ENCODE measurements at places on chromosomes 3 and 15.

DNA sequence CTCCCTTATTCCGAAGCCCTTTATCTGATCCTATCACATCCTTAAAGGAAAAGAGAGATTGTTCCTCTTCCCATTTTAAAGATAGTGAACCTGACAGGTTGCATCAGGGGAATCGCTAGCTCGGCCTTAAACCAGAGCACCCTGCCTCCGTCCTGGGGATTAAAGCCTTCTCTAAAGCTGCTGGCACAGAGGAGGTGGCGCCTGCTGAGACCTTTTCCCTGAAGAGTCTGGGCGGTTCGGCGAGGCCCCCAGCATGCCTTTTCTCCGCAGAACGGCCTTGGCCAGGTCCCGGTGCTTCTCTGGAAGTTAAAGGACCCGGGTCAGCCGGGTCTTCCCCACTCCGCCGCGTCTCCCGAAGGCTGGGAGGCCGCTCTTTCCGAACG, 593 bp downstream of the FAM219B start:
- DNase-seq = no peak

DNA sequence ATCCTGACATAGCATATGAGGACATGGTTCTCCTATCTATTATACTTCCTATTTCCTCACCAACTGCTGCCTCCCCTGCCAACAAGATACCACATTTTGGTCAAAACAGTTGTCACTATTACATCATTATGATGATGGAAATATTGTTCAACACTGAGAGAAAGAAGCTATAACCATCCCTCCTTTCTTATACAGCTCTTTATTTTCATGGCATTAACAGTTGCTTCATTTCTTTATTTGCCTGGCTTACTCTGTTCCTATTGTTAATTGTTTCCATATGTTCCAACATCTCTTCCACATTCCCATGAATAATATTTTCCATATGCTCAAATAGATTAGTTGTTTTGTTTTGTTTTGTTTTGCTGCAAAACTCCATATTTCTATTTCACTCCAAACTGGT, 40.8 kb upstream of the FILIP1L start:
- no peak for DNase-seq

- DNase-seq = no peak
Observed at GRCh38 chr3:62615258-62615849, 242.0 kb upstream of the FEZF2 start.

DNA sequence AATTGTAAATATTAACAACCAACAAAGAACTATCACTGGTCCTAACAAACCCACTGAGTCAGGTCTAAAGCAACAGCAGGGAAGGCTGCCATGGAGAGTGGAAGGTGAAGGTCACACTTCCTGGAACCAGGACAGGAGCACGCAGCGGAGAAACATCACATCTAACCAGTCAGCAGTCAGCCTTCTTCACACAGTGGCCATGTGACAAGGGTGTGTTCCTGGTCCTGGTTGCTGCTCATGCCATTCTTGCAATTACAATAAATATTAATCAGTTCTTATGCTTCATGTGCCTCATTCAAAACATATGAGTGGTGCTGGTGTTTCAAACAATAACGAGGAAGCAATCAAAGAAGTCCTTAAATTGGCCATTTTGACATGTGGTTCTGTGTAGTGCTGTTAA, 162.8 kb downstream of the ARRDC4 start:
- DNase-seq = no peak

DNA sequence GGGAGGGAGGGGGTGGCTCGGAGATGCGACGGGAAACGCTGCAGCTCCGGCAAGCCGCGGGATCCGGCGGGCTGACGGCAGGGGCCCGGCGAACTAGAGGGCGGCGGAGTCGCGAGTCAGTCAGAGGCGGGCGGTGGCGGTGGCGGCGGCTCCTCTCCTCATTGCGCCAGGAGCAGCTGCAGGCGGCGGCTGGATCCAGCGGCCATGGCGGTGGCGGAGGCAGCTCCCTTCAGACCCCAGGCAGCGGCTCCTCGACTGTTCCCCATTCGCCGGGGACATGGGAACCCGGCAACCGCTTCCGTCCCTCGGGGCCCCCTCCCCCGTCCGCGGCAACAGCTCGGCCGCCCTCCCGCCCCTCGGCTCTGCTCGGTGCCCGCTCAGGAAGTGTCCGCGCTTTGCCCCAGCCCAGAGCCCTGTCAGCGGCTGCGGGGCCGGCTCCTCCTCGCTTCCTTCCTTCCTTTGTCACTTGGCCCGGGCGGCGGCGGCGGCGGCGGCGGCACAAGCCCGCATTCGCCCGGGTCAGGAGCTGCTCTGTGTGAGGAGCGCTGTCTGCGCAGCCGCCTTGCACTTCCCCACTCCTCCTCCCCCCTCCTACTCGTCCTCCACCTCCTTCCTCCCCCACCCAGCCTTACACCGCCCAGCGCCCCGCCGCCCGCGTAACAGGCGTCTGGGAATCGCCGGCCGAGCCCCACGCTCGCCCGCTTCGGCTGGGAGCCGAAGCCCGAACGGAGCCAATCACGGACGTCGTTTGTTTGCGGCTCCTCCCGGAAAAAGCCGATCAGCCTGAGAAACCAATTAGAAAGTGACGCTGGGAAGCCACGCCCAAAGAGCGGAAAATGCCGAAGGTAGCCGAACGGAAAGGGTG, at the start of gene GSK3B:
TSS of gene GSK3B (minus strand) at position 537 of the 865 bp plus-strand sequence. CDS start 1,013 bp downstream, outside the sequence.
- DNase-seq = no peak

GRCh38 chr3:72384602-72385001, 463.6 kb downstream of the SHQ1 start:
- no peak for DNase-seq

DNA sequence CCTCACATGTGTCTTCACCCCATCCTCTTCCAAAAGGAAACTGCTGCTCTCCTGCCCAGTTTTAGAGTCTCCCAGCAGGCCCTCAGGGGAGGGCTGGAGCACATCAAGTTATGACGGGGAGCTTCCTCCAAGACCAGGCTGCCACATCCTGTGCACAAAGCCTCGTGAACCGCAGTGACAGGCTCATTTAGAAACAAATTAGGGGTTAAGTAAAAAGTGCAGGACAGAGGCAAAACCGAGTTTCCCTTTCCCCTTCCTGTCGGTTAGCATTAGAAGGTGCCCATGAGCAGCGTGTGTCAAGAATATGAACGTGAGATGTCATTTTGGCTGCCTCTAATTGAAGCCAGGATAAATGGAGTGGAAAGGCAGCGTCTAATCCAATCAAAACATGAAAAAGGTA, 199.7 kb downstream of the ARRDC4 start:
- DNase-seq = peak; percentile 88

- no peak for DNase-seq
Observed at GRCh38 chr15:32888221-32888761, 170.5 kb downstream of the GREM1 start.

GRCh38 chr15:51390241-51390965, 48.9 kb downstream of the GLDN start:
- DNase-seq = no peak

- DNase-seq = no peak
Observed at GRCh38 chr3:41598402-41599126, 363.3 kb downstream of the ULK4 start.

GRCh38 chr15:88454236-88454635, 13.0 kb downstream of the MRPL46 start:
- peak; percentile 17 for DNase-seq

DNA sequence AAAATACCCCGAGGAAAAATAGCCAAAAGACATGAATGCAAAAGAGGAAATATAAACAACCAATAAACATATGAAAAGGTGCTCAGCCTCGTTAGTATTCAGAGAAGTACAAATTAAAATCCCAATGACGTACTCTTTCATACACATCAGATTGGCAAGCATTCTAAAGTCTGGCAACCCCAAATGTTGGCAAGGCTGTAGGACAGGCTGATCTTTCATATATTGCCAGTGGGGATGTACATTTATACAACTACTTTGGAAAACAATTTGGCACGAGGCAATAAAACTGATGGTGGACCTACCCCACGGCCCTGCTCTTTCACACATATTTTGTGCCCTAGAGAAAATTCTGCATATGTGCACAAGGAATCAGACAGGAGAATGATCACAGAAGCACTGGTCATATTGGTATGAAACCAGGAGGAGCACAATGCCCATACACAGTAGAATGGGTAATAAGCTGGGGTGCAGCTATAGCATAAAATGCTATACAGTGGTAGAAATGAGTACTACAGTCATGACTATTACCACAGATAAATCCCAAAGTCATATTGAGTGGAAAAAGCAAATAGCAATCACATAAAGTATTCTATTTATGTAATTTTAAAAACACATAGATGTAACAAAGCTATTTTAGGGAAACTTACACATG, 176.0 kb upstream of the SLC24A5 start:
- no peak for DNase-seq

GRCh38 chr3:108552267-108553159, 36.7 kb downstream of the CIP2A start:
- no peak for DNase-seq

DNA sequence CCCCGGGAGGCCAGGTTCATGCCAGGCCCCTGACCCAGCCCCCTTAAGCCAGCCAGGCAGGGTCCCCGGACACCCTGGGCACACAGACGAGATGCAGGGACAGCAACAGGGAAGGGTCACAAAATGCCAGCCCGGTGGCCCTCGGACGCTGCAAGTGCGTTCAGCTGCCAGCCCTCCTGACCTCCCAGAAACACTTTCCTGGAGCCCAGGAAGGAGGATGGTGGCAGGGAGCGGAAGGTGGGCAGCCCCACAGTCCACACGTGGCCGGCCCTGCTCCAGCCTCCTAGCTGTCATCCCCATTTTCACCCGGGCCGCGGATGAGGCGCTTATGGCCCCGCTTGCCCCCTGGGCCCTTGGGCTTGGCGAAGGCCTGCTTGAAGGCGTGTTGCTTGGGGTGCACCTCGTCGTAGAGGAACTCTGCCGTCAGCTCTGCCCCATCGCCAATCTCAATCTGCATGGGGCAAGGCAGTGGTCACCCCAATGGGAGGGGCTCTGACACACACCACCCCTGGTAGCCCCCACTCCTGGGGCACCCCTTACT, 3.4 kb upstream of the TLR9 start:
- DNase-seq = no peak

- peak; percentile 50 for DNase-seq
Observed at GRCh38 chr15:88747111-88747510, 56.1 kb upstream of the ACAN start.

DNA sequence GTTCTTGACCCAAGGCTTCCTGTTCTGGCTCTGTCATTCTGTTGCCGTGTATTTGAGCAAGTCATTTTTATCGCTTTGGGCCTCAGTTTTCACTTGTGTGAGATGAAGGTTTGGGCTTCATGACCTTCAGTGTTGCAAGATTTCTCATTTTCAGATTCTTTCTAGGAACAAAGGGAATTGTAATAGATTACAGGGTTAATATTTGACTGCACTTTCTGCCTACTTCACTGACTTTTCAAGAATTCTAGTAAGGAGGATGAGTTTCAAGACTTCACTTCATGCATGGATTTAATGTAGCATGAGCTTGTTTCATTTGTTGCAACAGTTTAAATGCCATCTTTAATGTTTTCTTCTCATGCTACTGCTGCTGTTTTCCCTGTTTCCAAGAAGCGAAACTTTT, 226.5 kb downstream of the NLGN1 start:
- DNase-seq = no peak

Data from esophagus muscularis mucosa (tissue), 4 donors.